Cardiac muscle cell (in vitro differentiated cells and primary cell): ENCODE measurements at places on chromosomes 2 and 18.

- no peak for DNase-seq
Observed at GRCh38 chr2:42336361-42336965, 24.6 kb downstream of the COX7A2L start.

DNA sequence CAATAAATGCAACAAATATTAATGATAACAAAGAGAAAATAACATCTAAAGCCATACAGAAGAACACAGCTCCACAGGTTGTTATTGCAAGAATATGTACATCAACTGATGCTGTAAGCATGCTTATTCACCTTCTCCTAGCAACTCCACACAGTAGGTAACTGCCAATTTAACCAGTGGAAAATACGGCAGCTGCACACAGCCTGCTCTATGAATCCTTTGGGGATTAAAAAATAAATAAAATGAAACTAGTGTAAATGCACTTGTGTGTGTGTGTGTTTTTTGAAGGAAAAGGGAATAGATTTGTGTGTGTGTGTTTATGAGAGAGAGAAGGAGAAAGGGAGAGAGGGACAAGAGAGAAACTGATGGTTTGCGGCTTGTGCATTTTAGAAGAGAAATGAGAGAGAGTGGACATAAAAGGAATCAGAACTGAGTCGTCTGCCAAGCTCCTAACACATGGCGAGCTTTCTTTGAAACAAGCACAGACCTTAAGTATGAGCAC, 96.2 kb upstream of the PDE1A start:
- no peak for DNase-seq

- peak; percentile 28 for DNase-seq
Observed at GRCh38 chr2:191500566-191500883, 177.4 kb upstream of the NABP1 start.

DNA sequence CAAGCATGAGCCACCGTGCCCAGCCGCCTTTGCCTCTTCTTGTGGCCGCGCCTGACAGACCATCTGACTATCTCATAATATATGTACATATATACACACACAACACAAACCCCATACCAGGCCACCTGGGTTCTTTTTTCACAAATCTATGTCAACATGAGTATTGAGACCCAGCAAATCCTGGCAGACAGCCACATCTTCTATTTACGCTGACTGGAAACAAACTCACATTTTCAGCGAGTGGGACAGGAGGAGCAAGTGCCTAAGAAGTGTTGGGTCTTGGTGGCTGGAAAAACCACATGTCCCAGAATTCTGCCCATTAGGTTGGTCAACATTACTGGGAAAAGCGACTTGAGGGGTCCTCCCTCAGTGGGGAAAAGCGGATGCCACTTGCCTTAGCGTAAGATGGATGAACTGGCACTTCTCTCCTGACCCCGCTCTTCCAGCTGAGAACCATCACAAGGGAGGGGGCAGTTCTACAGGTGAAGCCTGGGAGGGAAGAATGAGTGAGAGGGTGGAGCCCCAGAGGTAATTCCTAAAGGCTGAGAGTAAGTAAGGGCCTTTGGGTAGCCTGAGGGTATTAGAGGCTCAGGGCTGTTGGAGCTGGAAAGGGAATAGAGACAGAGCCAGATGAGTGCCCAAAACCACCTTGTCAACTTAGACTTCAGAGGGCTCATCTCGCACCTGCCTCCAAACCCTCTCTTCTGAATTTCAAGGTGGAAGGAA, 1.9 kb downstream of the SCYGR3 start:
- no peak for DNase-seq

DNA sequence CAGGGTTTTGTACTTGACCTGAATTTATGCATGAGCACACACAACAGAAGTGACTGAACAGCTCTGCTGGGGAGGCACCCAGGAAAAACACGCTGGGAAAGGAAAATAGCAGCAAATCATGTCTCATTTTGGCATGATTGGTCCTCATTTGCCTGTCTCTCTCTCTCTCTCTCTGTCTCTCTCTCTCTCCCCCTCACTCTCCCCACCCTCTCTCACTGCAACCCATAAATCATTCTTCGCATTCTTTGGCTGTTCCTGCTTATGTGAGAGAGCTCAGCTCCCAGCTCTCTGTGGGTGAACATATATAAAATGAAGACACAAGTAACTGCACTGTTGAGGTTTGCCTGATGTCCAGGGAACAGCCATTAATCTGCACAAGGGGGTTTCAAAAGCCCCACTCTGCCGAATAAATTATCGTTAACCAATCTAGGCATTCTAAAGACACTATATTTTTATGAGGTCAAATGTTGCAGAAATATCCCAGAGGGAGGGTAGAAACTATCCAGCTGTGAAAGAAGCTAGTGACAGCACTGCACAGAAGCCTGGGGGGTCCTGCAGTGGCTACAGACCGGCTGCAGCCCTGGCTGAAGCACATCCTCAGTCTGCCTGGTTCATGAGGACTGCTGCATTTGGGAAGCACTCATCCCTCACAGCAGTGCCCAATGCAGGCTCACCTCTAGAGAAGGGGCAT, 260.3 kb downstream of the AFF3 start:
- DNase-seq, result peak; percentile 71

DNA sequence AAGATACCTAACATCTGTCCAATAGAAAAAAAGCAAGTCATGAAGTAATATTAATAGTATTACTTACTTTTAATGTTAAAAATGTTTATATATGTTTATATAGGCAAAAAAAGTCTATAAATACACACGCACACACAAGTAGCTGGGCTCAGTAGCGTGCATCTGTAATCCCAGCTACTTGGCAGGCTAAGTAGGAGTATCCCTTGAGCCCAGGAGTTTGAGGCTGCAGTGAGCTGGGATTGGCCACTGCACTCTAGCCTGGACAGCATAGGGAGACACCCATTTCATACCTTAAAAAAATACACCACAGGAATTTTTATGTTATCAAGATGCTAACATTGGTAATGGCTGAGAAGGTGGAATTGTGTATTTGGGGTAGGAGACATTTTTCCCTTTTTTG, 17.4 kb upstream of the AFTPH start:
- DNase-seq, result no peak

DNA sequence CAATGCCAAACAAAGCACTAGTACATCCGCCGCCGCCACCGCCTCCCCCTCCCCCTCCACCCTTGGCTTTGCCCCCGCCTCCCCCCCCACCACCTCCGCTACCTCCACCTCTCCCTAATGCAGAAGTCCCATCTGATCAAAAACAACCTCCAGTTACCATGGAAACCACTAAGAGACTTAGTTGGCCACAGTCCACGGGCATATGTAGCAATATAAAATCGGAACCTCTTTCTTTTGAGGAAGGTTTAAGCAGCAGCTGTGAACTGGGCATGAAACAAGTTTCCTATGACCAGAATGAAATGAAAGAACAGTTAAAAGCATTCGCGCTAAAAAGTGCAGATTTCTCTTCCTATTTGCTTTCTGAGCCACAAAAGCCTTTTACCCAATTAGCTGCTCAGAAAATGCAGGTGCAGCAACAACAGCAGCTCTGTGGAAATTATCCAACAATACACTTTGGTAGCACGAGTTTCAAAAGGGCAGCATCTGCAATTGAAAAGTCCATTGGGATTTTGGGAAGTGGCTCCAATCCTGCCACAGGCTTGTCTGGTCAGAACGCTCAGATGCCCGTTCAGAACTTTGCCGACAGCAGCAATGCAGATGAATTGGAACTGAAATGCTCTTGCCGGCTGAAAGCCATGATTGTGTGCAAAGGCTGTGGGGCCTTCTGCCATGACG, 168.0 kb downstream of the ASXL3 start:
- no peak for DNase-seq

- DNase-seq, result no peak
Observed at GRCh38 chr2:159775021-159775420, 23.0 kb downstream of the CD302 start.

DNA sequence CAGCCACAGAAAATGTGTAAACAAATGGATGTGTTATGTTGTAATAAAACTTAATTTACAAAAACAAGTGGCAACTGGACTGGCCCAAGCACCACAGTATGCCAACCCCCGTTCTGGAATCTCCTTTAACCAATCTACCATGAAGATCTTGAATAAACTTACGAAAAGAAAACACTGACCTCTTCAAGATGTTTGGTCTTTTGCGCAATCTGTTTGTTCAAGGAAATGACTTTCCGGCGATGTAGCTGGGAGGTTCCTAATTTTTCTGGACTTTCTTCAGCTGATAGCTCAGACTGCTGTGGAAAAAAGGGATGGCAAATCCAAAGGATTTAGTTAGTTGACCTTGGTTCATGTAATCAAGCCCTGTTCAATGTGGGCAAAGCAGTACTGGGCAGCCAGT, 55.7 kb downstream of the CCDC93 start:
- no peak for DNase-seq
